ENCODE measurements at places on chromosomes 12 and 14. TPM values are rescaled to one million over a fixed set of nuclear protein-coding genes. Genes with fewer than 3 reads are reported as not detected.

The GLT8D2 gene
- total RNA-seq, result 9.4 TPM

The SOAT2 gene
- total RNA-seq, result under 0.01 TPM

The RBM25 gene
- 51.0 TPM for total RNA-seq

The NTS gene
- total RNA-seq, result 6.5 TPM

The RPAP3 gene
- total RNA-seq, result 23.6 TPM

The NFE2 gene
- total RNA-seq, result 0.82 TPM

The ACSM4 gene
- total RNA-seq, result not detected

The TAS2R7 gene
- 0.41 TPM for total RNA-seq

The C3AR1 gene
- total RNA-seq, result 1.6 TPM

The ABCC9 gene
- 13.0 TPM for total RNA-seq

The TAS2R8 gene
- total RNA-seq, result under 0.01 TPM

The CACNA1C gene
- 20.0 TPM for total RNA-seq

The KRT79 gene
- total RNA-seq, result not detected

The IRAK3 gene
- total RNA-seq, result 4.1 TPM

The KRT6C gene
- not detected for total RNA-seq

The RND1 gene
- 24.9 TPM for total RNA-seq

Measured in frontal cortex (tissue), 4 donors.